Activated T-helper 1 cell treated with anti-CD3 and anti-CD28 coated beads, Interleukin-12 subunit alpha, Interleukin-12 subunit beta, Interleukin-2, Interleukin-4 antibody, amounts not matched to agents 30 ng/mL and 10 ng/mL and 1 ng/mL, durations not matched to agents 14 hours and 24 hours and 36 hours (primary cell): ENCODE measurements at places on chromosomes 6 and 20.

DNA sequence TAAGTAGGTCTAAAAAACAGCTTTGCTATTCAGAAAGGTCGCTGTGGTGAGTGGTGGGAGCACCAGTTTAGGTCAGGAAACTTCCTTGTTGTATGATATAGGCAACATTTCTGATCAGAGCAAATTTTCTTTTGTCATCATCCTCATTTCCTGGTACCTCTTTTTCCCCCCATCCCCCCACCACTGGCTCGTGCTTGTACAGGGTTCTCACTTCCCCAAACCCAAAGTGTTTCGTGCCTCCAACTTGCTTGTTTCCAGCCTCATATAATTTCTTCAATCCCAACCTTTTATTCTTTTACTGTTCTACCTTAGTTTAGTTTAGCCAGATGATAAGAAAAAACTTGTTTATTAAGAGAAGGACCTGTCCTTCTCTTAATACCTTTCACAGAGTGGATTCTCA, 209.4 kb upstream of the JAG1 start:
- no peak for DNase-seq

GRCh38 chr6:98833307-98834059, 891 bp upstream of the POU3F2 start:
- no peak for DNase-seq

DNA sequence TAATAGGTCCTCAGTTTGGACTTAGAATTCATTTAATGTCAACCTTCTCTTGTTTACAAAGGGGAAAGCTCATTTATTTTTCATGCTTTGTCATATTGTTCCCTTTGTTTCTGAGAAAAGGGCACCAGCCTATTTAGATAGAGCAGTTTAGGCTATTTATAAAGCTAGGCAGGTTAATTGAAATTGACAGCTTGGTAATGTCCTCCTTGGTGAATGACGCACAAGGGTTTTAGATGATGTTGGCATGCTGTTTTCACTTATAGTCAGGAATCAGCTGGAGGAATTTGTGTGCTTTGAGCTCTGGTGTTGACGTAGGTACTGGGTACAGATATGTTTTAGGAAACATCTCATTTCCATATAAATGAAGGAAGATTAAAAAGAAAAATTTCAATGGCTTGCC, 45.2 kb downstream of the BCKDHB start:
- no peak for DNase-seq

DNA sequence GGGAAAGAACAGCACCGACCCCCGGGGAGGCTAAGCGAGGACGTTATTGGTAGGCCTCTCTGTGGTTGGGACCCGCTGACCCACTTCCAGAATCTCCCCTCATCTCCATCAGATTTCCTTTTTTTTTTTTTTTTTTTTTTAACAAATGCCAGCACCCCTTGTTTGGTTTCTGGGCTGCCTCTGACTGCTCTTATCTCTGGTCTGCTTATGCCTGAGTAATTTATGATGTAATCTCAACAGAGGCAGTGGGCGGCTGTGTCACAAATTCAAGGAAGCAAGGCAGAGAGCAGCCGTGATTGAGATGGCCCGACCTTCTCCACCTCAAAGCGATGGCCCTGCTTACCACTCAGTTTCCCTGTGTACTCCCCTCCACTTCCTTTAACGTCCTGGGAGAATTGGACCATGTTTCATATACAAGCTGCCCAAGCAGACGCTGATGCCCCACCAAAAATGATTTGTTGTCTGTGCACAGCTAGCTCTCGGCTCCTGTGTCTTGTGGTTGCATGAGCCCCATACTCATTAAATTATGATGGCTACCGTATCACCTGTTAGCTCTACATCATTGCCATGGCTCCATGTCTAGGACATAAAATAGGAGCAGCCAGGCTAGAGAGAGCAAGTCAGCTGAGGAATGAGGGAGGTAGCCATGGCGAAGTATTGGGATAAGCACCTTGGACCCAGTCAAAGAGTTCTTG, 98.1 kb downstream of the ZNF217 start:
- DNase-seq = no peak

DNA sequence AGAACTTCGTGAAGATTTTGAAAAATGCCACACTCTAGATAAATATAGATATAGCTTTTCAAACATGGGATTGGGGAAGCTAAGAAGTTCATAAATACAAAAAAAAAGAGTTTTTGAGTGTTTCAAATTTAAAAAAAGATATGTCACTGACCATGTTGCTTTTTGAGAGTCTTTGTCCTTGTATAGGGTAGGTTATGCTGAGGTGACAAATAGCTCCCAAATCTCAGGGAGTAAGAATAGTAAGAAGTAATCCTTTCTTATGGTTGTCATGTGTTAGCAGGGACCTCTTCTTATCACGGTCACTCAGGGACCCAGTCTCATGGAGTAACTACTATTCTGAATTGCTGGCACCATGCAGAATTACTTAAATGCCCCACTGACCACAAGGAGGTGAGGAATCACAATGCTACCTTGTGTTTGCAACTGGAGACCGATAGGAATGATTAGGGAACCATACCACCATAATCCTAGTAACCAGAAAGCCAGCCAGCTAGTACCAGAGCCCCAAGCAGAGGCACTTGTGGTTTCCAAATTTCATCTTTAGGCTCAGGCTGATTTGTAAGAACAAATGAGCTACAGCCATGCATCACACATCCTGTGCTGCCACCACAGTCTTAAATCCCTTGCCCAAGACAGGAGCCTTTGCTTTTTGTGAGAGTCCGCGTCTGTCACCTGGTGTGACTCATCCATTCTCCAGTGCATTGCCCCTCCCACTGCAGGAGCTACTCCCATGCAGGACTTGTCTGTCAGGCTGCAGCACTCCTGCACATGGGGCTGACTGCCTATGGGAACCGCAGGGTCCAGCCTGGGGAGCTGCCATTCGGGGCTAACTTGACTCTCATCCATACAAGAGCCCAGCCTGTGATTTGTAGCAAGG, 42.4 kb upstream of the ADGRF4 start:
- peak; percentile 31 for DNase-seq

- DNase-seq = no peak
Measured at GRCh38 chr6:837380-837779, 144.4 kb upstream of the EXOC2 start.
